ENCODE measurements at places on chromosomes 5 and 9.

DNA sequence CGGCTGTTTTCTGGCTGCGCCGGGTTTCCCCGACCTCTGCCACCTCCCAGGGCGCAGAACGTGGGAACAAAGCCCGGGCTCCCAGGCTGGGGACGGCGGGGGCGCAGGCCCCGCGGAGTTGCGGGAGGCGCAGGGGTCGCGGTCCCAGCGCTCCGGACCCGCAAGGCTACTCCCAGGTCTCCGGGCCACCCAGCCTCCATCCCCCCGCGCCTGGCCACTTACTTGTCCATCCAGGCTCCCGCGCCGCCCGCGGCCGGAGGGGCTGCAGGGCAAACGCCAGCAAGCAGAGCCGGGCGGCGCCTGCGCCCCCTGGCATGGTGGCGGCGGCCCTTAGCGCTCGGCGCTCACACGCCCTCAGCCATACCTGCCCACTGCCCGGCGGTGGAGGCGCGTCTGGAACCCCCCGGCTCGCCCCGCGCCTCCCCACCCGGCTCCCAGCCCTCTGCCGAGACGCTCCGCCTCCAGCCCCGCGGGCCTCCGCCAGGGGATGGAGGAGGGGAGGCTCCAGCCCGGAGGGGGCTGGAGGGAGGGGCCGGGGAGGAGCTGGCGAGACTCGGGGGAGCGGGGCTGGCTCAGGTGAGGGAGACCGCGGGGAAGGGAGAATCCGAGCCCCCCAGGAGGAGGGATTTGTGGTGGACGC, at the start of gene ADAM19:
TSS of gene ADAM19 (minus strand) at position 395 of the 640 bp plus-strand sequence. CDS start at position 316, 79 bp downstream.
- DNase-seq = peak; percentile 17

DNA sequence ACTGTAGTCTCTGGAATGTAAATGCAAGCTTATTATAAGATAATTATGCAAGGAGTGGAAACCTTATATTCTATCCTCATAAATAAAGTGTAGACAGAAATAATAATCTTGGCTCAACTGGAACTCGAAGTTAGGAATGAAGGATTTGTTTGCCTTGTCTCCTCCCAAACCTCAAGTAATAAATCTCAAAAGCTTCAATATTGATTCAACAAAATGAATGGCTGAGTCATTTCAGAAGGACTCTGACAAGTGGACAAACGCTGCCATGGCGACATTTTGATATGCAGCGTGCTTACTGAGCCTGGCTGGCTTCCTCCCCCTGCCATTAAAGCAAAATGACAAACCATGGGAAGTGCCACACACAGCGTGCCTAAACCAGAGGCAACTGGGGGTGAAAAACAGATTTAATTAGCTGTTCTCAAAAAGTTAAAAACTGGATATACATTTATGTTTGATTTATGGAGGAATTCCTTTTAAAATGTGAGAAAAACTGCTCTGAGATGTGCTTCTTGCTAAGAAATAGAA, 10.5 kb upstream of the ADGRV1 start:
- no peak for DNase-seq

- DNase-seq = no peak
These were observed 3.0 kb downstream of the CMYA5 start for GRCh38 chr5:79692596-79692995.

DNA sequence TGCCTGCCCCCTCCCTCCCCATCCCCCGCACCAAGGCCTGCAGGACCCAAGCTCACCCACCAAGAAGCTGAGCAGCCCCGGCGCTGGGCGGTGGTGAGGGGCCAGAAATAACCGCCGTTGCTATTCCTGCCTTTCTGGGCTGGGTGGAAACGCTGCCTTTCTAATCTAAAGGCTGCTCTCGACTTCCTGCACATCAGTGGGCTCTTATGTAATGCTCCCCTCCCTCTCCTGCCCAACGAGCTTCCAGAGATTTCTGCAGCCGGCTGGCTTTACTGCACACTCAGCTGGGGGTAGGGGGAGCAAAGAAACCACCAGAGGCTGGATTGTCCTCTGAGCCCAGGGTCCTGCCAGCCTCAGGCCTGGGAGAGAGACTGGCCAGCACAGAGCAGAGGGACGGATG, 6.9 kb upstream of the EGR1 start:
- no peak for DNase-seq

DNA sequence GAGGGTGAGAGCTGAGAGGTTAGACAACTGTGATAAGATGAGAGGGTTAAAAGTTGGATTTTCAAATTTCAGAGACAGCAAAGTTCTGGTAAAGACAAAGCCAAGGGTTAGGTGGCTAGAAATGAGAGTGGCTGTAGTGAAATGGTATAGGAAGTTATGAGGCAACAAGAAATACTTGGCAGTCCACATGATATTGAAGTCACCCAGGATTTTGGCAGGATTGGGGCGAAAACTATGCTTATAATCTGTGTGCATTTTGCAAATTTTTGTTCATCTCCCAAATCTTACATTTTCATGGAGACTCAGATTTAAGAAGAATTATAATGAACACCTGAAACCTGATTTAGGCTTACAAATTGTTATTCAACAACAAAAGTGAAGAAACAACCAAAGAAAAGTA, 35.6 kb downstream of the C9 start:
- DNase-seq = no peak

GRCh38 chr5:82301190-82301589, 23.0 kb upstream of the RPS23 start:
- DNase-seq = no peak

- no peak for DNase-seq
These were observed 88.9 kb downstream of the ANKRD55 start for GRCh38 chr5:56144211-56144610.

GRCh38 chr9:133727277-133727875, 10.8 kb downstream of the SARDH start:
- no peak for DNase-seq

DNA sequence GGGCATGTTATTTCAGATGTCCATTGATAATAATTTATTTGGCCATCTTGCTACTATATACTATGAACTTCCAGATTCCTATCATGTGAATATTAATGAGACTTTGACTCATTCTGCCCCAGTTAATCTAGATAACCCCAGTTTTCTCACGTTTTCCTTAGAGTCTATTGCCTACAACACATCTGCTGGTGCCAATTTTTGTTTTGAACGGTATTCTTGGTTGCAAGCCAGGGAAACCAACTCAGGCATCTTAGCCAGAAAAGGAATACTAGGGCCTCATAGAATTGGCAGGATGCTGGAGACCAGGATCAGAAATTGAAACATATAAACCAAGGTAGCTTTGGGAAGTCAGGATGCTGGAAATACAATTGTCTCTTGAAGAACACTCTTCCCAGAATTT, 28.0 kb upstream of the NPR3 start:
- DNase-seq = no peak

DNA sequence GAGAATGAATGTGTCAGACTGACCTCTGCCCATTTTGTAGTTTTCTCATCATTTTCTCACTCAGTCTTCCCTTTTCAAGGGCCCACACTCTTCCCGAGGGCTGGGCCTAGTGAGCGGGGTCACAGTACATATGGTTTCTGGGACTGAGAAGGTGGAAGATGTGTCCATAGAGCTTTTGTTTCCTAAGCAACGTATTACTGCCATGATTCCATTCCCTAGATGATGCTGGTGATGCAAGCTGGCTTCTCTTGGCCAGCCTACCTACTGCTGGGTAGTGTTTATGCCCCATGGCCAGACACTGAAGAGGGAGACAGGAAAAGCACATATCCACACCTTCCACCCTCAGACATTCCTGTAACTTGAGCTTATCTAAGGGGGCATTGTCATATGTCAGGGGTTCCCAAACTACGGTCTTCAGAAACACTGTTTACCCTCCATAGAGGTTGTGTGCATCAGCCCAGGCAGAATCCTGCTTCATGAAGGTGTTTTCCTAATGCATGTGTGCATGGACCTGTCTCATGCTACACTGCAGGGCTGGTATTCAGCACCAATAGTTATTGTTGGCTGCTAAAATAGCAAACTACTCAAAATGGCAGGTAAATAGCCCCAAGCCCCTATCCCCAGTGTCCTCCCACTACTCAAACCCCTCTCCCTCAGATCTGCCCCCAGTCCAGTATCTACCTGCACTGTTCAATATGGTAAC, 9.5 kb downstream of the IRF1 start:
- DNase-seq = no peak

GRCh38 chr9:14909961-14910805, at the start of gene FREM1:
TSS of gene FREM1 (minus strand) at chr9:14910428. CDS start at chr9:14868977, 41,451 bp downstream.
- DNase-seq = no peak

GRCh38 chr5:54113060-54113459, 197.3 kb downstream of the ARL15 start:
- DNase-seq = no peak

DNA sequence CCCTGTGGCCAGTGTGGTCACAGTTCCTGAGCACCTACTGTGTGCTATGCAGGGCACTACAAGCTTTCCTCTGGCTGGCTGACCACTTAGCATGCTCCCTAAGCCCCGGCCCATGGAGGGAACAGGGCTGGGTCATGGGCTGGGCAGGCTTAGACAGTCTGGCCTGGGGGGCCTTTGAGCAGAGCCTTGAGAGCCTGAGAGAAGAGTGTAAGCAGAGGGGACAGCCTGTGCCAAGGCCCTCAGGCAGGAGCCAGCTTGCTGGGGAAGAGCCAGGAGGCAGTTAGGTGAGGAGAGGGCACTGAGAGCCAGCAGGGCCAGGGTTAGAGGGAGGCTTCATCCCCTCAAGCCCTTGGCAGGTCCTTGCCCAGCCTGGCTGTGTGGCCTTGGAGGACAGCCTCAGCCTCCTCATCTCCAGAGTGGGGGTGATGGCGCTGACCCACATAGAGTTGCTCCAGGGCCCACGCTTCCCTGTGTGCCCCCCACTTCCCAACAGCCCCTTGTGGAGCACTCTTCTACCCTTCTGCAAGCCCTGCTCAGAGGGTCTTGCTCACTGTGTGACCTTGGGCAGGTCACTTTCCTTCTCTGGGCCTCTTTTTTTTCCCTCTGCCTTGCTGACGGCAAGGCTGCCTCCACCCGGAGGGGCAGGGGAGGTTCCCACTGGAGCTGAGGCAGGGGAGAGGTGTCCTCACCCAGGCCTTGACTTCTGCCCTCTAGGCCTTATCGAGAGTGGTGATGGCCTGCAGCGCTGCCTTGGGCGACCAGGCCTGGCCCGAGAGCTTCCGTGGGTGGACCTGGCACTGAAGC, 107.1 kb downstream of the PHF2 start:
- no peak for DNase-seq

DNA sequence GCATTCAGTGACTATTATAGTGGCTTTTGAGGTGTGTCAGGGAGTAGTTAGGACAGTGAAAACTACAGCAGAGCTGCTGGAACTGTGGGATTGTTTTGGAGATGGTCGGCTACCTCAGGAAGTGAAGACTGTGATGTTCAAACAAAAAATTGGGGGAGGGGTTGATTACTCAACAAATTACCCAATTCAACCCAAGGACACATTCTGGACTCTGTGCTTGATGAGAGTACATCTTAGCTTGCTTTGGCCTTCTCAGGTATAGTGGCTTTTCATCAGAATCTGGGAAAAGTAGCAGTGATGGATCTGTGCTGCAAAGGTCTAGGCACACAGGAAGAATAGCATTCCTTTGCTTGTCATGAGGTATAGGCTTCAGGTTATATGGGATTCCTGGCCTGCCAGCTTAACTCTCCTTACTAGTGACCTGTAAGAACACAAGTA, 47.0 kb downstream of the SLC44A1 start:
- no peak for DNase-seq

DNA sequence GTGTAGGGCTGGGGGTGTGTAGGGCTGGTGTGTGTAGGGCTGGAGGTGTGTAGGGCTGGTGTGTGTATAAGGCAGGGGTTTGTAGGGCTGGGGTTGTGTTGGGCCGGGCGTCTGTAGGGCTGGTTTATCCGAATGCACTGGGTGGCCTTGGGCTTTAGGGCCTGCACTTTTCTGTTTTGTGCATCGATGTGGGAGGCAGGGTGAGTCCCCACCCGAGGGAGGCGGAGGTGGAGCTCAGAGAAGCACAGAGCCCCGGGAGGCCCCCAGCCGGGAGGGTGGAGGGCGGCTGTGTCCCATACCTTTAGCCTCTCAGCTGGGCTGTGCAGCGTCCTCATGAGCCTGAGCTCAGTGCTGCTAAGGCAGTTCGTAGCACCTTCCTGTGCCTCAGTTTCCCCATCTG, 13.5 kb downstream of the COL5A1 start:
- DNase-seq = no peak

GRCh38 chr5:172832383-172833315, 1.4 kb upstream of the ERGIC1 start:
- DNase-seq = no peak

DNA sequence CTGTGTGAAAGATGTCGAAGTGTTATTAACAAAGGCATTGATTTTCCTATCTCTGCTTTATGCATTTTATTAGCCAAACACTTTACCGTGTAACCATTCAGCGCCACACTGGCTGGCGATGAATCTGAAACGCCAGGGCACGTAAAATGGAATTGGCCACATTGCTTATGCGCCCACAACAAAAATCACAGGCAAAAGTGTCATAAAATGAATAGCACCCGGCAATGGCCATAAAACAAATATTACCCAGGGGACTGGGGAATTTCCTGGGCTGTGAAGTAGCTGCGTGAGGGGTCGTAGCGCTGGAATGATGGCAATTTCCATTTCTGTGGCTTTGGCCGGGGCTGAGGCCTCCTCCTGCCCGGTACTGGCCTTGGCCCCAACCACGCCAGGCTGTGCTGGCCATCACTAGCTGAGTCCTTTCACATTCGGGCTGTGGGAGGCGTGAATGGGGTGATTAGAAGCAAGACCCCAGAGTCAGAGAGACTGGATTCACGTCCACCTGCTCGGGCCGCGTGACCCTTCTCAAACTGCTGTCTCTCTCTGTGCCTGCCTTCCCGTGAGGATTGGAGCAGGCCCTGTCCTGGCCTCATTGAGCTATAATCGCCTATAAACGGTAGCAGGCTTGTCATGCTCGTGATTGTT, 254.5 kb downstream of the PBX3 start:
- no peak for DNase-seq

DNA sequence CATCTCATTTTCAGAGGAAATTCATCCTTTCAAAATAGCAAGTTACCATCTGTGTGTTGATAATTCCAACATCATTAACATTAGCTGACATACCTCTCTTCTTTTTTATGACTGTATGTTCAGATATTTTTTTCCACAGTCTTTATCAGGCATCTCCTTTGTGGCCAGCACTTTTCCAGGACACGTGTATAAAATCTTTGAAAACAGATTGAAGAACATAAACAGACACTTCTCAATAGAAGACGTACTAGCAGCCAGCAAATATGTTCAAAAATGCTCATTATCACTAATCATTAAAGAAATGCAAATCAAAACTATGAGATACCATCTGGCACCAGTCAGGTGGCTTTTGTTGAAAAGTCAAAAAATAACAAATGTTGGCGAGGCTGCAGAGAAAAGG, 734.3 kb downstream of the SEMA5A start:
- no peak for DNase-seq

- DNase-seq = no peak
These were observed 34.3 kb downstream of the MTMR12 start for GRCh38 chr5:32278406-32278805.

GRCh38 chr9:96874947-96875460, 20.7 kb upstream of the ZNF782 start:
- DNase-seq = peak; percentile 27

DNA sequence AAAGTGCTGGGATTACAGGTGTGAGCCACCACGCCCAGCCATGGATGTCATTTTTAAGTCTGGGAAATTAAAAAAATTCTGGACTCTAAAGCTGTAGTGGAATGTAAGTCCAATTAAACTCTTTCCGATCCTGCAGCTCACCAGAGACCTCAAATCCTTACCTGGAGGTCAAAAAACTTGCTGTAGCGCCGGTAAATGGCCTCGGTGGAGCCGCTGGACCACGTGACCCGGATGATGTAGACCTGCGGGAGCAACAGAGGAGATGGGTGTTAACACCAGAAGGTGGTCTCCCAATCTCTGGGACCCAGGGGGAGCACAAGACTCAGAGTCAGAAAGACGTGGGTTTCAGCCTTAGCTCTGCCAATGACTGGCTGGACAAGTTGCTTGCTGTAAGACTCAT, 32.1 kb downstream of the SH3PXD2B start:
- DNase-seq = no peak

GRCh38 chr9:111663301-111663823, 2.0 kb downstream of the GNG10 start:
- no peak for DNase-seq

Measured in activated CD4-positive, alpha-beta T cell treated with anti-CD3 and anti-CD28 coated beads, Interleukin-2, amount 50 U/mL, for 24 hours (primary cell).